ENCODE measurements at places on chromosomes 1 and 21.

- no peak for DNase-seq
Measured at GRCh38 chr1:228284148-228284495, 76.3 kb downstream of the OBSCN start.

DNA sequence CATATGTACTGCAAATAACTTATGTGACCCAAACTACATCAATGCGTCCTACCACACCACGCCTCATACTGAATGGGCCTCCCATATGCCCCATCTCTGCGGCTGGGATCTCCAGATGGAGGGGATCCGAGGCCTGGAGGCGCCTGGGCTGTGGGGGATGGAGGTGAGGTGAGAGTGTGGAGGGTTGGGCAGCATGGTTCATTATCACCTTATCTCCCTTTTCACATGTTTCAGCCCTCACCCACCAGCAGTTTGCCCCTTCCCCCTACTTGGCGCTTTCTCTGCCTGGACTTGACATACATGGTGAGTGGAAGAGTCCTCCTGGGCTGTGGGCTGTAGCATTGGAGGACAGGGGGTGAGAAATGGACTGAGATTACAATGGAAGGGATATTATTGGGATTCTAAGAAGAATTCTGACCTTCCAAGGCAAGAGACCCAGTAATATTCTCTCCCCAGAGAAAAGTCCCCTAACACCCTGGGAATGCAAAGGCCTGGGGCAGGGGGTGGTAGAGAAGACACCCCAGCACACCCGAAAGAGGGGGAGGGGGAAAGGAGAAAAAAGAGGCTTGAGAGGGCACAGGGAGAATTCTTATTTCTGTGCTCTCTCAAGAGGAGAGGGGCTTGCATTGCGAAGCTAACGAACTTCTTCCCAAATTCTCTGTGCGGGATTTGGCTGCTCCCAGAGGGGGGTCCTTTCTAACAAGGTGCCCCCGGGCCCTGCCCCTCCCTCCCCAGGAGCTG is 61.4 kb downstream of the MEF2D start:
- no peak for DNase-seq

- no peak for DNase-seq
Measured at GRCh38 chr1:64912191-64912590, 54.2 kb downstream of the JAK1 start.

- no peak for DNase-seq
Measured at GRCh38 chr1:11765661-11766428, 3.9 kb downstream of the C1orf167 start.

DNA sequence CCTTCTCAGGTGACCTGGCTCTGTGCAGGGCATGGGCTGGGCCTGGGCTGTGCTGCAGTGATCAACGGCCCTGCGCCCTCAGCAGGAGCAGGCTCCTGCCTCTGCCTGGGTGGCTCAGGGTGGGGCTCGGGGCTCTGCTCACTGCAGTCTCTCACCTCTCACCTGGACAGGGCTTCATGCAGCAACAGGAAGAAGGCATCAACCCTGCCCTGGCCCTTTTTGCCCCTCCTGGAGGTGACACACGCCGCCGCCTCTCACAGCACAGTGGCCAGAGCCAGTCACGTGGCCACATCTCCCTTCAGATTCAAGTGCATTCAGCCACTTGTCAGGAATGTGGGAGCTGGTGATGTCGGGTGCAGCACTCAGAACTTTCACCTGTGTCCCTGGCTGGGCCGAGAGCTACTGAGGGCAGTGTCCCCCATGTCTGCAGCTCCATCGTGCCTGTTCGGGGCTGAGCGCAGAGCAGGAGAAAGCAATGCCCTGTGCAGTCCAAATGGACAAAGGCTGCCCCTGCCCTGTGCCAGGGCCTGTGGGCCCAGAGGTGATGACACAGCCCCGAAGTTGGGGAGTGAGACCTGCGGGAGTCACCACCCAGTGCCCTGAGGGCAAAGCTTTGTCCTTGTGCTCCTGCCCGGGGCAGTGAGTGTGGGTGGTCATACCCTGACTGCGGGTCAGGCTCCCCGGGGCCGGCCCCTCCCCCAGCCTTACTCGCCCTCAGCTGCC is 314.0 kb downstream of the PTPRU start:
- DNase-seq = no peak

DNA sequence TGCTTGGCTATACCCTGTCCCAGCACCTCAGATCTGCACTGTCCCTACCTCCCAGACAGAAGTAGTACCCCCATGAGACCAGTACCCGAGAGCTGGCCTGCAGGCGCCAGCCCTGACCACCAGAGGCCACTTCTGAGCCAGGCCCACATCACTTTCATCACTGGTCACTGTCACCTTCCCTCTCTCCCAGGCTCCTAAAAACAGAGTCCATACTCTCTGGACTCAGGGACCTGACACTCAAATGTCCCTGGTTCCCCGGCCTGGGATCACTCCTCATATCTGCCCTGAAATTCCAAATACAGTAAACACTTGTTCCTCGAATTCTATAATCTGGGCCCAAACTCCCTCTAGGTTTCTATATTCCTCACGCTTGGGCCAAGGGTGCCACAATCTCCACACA is 18.7 kb downstream of the TMEM53 start:
- peak; percentile 11 for DNase-seq

DNA sequence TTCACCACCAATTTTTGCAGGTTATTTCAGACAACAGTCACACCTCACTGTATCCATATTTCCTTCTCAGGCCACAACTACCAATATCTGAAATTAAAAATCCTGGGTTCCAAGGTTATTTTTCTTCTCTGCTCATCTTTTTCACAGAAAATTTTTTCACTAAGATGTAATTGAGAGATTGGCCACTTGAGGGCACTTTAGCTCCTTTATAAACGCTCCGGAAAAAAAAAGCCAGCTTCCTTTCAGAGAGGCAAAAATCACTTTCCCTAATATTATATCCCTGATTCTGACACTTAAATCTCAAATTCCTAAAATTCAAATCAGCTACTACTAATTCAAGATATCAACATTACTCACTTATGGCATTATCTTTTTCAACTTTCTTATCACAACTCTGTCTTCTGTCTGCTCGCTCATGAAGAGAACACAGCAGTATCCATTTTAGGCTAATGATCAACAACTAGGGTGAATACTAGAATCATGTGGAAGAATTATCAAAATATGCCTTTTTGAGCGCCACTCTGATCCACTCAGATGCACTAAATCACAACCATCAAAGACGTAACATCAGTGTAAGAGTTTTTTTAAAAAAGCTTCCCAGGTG is 101.4 kb upstream of the RGS1 start:
- DNase-seq = peak; percentile 12

GRCh38 chr1:100614570-100614969 is 76.6 kb downstream of the GPR88 start:
- no peak for DNase-seq

GRCh38 chr1:219415433-219415832 is 197.5 kb downstream of the ZC3H11B start:
- no peak for DNase-seq

DNA sequence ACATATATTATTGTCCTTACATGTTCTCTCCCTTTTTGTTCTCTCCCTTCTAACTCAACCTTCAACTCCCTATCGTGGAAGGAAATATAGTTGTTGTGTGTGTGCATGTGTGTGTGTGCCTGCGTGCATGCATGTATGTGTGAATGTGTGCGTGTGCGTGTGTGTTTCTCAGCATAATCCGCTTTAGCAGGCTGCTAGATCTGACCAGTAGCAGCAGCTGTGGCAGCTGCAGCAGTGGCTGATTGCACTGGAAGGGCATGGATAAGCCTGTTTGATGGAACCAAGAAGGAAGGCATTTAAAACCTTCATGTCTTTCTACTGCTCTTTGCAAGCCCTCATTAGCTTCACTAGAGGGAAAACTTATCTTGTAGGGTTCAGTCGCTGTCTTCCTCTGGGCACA is 65.6 kb upstream of the IRF2BP2 start:
- DNase-seq = no peak

DNA sequence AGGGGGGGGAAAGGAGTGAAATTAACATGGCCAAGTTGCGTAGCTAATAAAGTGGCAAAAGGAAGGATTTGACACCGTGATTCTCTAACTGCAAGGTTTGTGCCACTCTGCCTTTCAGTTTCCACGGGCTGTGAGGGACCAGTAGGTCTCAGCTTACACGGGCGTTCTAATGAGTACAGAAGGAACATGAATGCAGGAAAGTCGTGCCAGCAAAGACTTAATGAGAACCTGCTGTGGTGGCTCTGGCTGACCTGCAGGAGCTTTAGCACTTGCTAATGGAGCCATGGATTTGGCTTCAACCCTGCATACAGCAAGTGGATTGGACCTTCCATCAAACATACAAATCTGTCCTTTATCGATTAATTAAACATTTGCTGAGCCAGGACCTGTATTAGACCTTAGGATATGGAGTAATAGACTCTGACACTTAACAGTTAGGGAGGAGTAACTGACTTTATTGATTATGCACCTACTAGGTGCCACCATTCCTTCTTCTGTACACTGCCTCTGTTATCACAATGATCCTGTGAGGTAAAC is 15.1 kb upstream of the PITHD1 start:
- peak; percentile 68 for DNase-seq

GRCh38 chr1:178599087-178599486 is 86.2 kb downstream of the TEX35 start:
- no peak for DNase-seq

DNA sequence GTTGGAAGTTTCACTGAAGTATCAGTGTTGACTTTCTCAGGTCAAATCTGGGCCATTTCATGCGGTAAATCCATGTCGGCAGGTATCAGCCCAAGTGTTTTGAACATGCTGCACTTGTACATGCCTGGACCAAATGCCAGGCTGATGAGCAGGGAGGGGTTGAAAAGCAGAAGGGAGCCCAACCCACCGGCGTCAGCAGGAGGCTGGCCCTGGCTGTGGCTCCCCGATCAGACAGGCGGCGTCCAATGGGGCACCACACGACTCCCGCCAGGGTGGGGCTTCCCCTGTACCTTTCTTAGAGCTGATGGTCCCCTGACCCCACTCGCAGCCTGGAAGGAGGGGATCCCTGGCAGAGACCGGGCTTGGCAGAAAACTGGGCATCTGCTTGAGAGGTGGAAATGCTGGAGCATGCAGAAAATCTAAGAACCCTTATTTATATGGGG is 540.0 kb downstream of the KIF26B start:
- DNase-seq = no peak

GRCh38 chr1:215241451-215241850 is 158.9 kb downstream of the KCNK2 start:
- DNase-seq = no peak

GRCh38 chr1:221164951-221165838 is 286.0 kb downstream of the HLX start:
- no peak for DNase-seq

DNA sequence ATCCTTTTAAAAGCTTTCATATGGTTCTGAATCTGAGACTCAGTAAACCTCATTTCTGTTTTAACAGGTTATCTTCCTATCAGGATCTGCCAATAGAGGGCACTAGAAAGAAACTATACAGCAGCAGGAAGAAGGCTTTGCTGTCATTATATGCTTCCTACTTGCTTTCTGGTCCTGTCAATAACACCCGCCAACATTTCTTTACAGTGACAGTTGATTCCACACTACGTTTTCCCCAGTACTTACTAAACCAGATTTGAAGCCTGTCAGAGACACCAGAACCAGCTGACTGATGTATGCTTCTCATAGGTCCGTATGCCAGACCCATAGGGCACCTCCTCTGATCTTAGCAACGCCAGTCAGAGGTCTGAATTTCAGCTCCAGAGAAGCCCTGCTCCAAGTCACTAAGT is 341.0 kb upstream of the NEGR1 start:
- peak; percentile 56 for DNase-seq

DNA sequence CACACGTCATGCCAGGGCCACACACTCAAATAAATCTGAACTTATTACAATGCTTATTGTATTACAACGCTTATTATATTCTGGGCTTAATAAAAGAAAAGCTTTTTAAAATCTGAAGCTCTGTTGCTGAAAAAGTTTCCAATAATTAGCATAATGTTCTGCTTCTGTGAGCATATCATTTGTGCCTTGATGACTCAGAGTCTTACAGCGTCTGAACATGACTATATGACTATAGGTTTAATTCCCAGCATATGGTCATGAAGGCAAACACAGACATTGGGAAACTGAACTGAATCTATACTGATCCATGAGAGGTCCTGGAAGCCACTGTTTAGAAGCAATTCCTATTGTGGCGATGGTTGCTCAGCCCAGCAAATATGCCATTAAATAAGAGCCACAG is 66.3 kb downstream of the SIM2 start:
- no peak for DNase-seq

DNA sequence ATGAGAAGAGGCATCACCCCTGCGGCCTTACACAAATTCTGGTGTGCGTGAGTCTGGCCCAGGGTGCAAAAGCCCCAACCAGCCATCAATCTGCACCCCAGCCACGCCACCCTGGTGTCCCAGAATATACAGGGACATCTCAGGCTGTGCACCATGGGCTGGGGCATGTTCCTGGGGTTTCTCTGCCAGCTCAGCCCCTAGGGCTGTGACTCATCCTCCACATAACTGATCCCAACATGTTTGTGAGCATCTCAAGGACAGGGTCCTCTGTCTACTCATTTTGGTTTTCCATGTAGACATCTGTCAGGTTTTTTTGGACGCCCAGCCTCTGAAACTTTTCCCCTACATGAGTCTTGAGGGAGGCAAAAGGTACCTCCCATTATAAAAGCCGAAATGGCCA is 511 bp downstream of the ZNF683 start:
- no peak for DNase-seq

DNA sequence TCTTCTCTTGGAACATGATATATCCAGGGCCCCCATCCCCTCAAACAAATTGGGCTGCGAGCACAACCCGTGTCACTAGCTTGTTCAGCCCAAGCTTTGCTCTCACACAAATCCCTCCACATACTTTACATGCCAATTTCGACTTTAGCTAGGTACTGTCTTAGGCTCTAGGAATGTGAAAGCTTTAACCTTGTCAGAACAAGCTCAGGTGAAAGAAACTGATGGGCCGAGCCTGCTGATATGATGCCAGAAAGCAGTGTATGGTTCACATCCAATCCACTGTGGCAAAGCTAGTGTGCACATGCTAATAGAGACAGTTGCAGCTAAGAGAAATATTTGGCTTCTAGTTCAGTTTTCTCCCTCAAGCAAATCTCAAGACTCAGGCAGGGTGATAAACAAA is 79.5 kb downstream of the TNFSF18 start:
- no peak for DNase-seq

DNA sequence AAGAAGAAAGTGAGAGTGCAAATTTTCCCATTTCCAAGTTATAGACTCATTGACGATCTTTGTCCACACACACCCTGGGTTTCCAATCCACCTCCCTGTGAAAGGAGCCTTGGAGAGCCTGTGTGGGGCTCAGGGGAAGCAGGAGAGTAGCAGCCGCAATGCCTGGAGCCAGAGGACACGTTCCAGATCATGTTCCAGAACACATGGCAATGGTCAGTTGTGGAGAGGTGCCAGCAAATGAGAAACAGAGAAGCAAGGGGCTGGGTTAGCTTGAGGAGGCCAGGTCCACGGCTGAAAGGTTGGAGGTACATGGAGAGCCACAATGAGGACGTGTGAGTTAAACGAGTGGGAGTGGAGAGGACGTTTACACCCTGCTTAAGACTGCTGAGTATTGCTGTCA is 33.0 kb upstream of the SIPA1L2 start:
- DNase-seq = peak; percentile 11

- no peak for DNase-seq
Measured at GRCh38 chr1:18536356-18536755, 55.6 kb downstream of the KLHDC7A start.
